Renal cortex interstitium (tissue), 15 donors: ENCODE measurements at places on chromosomes 2 and 18. TPM values are rescaled to one million over a fixed set of nuclear protein-coding genes. Genes with fewer than 3 reads are reported as not detected.

The TNFAIP6 gene
- 0.93 TPM for polyA plus RNA-seq

The EVX2 gene
- not detected for polyA plus RNA-seq

The NEU2 gene
- polyA plus RNA-seq: not detected

The ALPI gene
- polyA plus RNA-seq: 0.07 TPM

The MBOAT2 gene
- 57.4 TPM for polyA plus RNA-seq

DNA sequence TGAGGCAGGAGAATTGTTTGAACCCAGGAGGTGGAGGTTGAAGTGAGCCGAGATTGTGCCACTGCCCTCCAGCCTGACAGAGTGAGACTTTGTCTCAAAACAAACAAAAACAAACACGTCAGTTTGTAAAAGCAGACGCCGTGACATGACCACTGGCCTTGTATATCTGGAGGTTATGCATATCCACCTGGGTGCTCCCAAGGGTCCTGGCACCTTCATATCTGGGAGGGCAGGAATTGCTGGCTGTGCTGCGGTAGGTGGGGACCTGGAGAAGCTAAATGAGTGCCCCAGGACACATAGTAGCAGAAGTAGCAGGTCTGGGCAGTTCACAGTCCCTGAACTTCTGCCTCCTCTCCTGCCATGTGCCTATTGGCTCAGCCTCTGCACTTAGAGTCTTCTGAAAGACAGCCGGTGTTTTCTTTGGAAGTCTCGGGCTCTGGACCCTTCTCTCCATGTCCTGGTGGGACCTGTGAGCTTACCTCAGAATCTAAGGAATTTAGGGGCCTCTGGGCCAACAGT is 30.9 kb upstream of the IL1R2 start:
- no peak for DNase-seq

GRCh38 chr2:235004329-235004903 is 52.6 kb downstream of the SH3BP4 start:
- no peak for DNase-seq

DNA sequence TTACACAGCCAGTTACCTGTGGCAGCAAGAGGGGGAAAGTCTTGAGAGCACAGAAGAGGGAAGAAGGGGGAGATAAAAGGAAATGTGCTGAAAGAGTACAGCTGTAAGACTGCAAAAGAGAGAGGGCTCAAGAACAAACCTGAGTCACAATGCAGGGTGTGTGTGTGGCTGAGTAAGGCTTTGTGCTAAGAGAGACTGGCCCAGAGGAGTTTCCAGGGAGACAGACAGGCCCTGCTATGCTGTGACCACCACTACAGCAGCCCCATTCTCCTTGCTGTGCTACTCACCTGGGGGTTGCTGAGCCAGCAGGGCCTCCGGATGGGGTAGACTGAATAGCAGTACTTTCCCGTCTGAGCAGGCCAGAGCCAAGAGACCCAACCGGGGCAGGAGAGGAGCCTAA is 12.4 kb upstream of the MPV17 start:
- no peak for DNase-seq

DNA sequence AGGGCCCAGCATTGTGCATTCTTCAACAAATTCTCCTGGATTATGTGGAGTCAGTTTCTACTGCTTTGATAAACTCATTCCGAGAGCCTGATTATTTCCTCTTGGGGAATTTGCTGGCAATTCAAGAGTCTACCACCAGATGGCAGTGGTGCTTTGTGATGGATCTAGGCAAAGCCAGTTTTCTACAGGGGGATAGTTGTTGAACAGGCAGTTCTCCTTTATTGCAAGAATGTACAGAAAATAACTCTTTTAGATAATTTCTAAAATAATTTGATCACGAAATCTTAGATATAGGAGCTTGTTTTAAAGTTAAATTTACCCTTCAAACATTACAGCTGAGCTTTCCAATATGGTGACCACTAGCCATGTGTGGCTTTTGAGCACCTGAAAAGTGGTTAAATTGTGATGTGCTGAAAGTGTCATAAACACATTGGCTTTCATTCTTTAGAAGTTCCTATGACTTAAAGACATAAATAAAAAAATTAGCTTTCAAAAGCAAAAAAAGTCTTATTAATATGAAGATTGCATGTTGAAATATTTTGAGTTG is 66.7 kb upstream of the HAAO start:
- DNase-seq: peak; percentile 77

GRCh38 chr2:45786836-45787357 is 135.4 kb downstream of the PRKCE start:
- no peak for DNase-seq

GRCh38 chr2:144472911-144473310 is 47.0 kb downstream of the ZEB2 start:
- no peak for DNase-seq

- no peak for DNase-seq
Observed at GRCh38 chr2:64274399-64275173, 130.4 kb upstream of the PELI1 start.

GRCh38 chr2:216012133-216012829 is 1.1 kb downstream of the MREG start:
- DNase-seq: peak; percentile 37

GRCh38 chr2:236512902-236513435 is 56.7 kb upstream of the ACKR3 start:
- DNase-seq: no peak

- no peak for DNase-seq
Observed at GRCh38 chr18:61738488-61738887, 154.3 kb downstream of the RNF152 start.

DNA sequence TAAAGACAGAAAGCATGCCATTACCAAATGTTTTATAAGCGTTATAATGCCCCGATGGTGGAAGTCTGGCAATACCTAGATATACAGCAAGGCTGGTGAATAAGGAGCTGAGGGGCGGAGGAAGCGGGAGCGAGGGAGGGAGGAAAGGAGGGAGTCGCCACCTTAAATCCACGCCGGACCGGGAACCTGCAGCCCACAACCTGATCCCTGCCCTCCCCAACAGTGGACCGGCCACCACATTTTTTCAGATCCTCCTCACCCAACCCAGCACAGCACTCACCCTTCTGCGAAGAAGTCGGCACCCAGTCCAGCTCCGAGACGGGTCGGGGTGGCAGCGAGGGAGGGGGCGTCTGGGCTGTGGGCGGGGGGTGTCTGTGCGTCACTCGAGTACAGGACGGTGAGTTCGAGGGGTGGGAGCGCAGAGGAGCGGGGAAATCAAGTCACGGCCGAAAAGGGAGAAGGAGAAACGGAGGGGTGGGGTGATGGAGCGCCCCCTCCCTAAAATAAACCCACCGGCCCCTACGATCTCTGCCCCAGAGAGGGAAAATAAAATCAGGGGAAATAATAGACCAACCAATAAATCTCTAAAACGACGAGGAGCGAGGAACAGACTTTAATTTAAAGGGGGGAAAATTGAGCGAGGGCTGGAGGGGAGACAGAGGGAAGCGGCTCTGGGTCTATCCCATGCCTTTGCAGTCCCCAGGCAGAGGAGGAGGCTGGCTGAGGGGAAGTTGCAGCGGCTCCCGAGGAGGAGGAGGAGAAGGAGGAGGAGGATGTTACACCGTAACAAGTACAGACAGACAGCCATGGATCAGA is 96.5 kb upstream of the SERTAD2 start:
- peak; percentile 40 for DNase-seq

- DNase-seq: no peak
Observed at GRCh38 chr2:130729322-130730299, 741 bp downstream of the GPR148 start.
